ELR (cell line): ENCODE measurements at places on chromosomes 13 and 19.

- no peak for DNase-seq
Observed at GRCh38 chr13:51440381-51440780, 12.5 kb downstream of the INTS6 start.

DNA sequence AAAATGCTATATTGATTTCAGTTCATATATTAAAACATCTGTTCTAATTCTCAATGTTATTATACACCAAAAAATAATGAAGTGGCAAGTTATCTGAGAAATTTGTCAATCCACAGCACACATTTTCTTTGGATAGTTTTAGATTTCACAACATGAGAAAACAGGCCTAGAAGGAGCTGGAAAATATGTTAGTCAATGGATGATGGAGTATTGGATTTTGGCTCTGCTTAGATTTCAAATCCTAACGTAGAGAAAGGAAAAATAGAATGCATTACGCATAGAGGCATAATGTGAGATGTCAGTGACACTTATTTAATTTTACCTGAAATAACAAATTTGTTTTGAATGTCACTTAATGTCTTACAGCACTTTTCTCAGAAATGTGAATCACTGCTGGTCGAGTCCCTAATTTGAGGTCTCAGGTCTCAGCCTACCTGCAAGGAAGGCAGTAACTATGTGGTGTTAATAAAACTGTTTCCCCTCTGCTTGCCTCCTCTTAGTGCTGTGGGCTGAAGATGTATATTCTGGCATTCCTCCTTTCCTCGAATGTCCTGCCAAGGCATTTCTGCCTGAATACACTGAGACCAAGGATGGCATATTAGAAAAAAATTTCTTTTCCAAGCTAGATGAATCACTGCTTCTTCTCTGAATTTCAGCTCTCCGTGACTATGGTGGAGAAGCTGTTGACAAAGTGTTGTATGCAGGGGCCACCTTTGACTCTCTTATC is 232.4 kb downstream of the POSTN start:
- DNase-seq, result no peak

GRCh38 chr13:27638521-27638920 is 16.8 kb downstream of the POLR1D start:
- DNase-seq, result no peak

DNA sequence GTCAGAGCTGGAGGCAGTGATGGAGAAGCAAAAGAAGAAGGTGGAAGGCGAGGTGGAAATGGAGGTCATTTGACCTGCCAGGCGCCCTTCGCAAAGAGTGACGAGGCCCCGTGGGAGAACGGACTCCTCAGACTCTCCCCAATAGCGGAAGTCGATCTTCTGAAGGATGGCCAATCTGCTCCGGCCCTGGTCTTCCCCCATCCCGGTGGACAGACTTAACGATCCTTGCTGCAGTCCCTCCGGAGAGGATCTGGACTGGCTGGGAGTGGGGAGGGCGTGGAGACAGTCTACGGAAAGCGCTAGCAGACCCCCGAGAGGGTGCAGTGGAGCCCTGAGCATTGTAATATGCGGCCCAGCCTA is 11.9 kb downstream of the EPS8L1 start:
- peak; percentile 50 for DNase-seq

GRCh38 chr19:16168465-16169081 is 4.8 kb downstream of the CIB3 start:
- peak; percentile 22 for DNase-seq
